ENCODE measurements at places on chromosomes 5 and 9.

DNA sequence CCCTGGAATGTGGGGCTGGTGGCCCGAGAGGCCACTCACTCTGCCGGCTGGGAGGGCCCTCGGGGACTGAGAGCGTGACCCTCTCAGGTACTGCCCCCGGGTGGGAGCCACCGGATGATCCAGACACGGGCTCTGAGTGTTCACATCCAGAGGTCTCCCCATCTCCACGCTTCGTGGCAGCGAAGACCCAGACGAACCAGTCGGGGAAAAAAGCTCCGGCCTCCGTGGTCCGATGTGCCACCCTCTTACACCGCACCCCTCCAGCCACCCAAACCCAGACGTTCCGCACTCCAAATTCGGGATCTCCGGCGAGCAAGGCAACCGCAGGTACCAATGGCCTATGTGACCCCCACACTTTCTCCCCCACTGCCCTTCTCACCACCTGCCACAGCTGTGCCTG, 49.5 kb downstream of the AMBP start:
- no peak for DNase-seq

DNA sequence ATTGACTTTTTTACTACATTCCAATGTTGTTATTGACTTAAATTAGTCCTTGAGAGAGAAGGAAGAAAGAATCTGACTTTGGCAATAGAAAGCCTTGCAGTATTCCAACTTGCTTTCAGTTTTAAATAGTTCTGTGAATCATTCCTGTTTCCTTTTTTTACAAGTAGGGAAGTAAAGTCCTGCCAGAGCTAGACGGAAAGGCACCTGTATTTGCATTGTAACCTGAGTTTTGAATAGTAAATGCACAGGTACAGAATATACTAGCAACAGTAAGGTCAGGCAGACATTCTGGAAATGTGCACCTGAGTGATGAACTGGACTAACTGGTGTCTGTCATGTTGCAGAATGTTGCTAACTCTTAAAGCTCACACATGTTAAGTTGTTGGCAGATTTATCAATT, 100.9 kb downstream of the PRKACG start:
- no peak for DNase-seq

DNA sequence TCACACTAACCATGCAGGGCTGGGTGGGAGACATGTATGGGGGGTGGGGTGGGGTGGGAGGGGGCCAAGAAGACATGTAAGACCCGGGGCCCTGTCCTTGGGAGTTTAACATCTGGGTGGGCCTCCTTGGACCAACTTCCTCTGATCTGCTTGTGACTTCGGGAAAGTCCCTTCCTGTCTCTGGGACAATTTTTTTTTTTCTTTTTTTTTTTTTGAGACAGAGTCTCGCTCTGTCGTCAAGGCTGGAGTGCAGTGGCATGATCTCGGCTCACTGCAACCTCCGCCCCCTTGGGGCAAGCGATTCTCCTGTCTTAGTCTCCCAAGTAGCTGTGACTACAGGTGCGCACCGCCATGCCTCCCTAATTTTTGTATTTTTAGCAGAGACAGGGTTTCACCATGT, 23.8 kb upstream of the IER5L start:
- DNase-seq, result no peak

- no peak for DNase-seq
These were observed 899.9 kb downstream of the TAF11L14 start for GRCh38 chr5:18534119-18534518.

DNA sequence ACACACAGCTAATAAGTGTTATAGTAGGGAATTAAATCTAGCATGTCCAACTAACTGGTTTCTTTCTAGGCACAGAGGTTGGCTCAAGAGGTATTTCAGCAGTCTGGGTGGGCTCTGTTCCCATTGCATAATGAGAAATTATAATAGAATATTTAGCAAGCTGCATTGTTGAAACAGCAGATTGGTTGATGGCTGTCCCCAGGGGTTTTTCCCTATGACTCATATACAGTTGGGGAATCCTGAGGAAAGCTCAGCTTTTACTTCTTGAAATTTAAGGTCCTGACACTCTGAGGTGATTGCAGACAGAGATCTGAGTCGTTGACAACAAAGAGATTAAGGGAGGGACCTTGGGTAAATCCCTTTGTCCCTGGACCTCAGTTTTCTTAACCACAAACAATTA, 38.3 kb upstream of the TNFSF8 start:
- no peak for DNase-seq

DNA sequence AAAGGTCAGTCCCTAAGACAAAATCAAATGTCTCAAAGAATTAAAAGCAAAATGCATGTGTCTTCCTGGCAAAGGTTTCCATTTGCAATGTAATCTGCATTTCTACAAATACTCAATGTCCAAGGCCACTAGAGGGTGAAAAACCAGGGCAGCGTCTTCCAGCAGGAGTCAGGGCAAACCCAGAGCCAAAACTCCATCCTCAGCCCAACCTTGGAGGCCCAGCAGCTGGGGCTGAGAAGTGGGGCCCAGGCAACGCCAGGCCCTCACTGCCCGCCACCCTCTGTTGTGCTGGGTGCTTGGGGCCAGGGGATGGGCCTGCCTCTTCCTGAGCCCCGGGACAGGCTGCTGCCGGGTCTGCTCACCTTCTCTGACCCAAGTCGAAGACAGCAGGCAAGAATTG, 200.1 kb downstream of the PAX5 start:
- DNase-seq, result no peak

- DNase-seq, result no peak
These were observed 52.3 kb downstream of the PSD2 start for GRCh38 chr5:139847790-139848507.

DNA sequence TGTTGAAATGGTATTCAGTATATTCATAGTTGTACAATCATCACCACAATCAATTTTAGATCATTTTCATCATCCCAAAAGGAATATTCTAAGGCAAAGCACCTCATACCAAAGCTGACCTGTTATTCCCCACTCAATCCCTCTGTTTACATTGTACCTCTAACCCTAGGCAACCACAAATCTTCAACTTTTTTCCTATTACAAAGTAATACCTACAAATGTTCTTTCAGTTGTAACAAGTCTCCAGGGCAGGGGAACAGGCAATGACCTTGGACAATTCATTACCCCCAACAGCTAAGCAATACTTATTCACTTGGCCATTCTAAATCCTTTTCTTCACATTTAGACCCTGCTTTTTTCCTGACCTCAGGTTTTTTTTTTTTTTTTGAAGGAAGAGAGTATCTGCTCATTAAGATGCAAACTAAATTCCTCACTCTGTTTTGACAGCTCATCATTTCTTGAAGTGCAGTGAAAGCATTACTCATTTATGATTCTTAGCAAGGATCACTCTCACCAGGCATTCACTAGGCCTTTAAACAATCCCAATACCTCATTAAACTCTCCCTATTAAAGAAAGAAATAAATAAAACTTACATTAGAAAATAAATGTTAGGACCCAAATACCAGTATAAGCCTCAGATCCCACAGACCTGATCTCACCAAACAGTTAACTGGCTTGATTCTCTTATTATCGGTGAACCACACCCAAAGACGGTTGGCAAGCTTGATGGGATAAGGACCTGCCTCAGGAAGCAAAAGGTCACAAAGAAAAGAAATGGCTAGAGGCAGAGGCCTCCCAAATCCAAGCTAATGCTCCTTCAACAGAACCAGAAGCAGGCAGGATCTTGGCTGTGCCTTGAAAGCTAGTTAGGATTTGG, 15.3 kb downstream of the MTMR12 start:
- no peak for DNase-seq

DNA sequence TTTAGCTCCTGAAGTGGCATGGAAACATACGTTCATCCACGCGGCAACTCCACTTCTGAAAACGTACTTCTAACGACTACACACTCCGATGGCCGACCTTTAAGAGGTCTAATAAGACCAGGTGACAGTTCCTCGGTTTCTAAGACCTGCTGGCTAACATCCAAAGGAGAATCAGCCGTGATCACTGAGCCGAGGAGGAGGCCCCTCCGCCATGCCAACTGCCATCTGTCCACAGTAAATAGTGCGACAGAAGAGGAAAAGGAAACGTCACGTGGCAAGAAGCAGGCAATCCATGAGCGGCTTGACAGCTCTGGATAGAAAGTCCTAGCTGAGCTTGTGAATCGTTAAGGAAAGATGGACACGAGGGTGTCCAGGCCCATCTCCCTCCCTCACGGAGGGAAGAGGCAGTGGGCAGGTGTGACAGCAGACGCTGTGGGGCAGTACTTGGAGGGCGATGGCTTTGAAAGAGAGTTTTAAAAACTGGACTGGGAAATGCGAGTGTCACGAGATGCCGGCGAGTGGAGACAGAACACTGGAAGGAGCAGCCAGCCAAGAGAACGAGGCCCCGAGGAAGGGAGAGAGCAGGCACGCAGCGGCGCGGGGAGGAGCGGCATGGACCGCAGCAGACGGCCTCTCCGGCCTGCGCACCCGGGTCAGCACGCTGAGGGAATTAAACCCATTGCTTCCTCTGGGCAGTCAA, 66.7 kb upstream of the TBC1D9B start:
- DNase-seq, result no peak

DNA sequence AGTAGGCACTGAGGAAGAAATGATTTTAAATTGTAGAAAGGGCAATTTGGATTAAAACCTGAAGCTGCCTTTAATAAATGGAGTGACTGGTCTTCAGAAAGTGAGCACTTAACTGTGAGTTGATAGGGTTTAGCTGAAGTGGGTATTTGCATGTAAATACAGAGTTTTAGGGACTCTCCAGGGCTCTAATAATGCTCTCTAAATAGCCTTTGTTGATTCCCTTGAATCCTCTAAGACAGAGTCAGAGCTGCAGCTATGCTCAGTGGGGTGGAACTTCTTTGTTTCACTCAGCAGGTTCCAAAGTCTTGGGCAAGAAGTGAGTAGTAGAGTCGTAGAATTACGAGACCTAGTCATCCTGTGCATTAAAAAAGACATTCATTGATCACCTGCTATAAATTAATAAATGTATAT, 21.4 kb downstream of the GLRA1 start:
- DNase-seq, result peak; percentile 80

All from GM12878 (cell line).